Immature natural killer cell (primary cell): ENCODE measurements at places on chromosomes 1 and 21.

GRCh38 chr1:64323054-64323453, 119.6 kb downstream of the UBE2U start:
- DNase-seq = no peak

DNA sequence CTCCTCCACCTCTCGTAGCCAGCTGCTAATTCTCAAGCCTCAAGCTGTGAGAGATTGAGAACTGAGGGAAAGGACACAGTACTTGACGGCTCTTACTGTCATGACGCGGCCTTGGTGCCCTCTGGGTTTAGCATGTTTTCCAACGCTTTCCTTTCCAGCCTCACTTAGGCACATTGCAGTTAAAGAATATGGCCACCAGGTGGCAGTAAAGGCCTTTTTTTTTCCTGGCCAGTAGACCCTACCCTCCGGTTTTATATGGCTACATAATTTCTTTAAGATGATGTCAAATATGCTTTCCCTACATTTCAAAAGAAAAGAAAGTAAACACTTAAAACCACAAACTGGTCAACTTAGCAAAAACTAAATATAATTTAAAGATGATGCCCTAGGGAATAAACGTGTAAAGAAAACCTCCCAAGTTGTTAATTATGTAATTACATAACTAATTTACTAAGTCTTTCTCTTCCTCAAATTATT, 56.8 kb upstream of the PRDX6 start:
- peak; percentile 63 for DNase-seq

GRCh38 chr1:98898940-98899339, 105.7 kb downstream of the PLPPR5 start:
- DNase-seq = no peak

DNA sequence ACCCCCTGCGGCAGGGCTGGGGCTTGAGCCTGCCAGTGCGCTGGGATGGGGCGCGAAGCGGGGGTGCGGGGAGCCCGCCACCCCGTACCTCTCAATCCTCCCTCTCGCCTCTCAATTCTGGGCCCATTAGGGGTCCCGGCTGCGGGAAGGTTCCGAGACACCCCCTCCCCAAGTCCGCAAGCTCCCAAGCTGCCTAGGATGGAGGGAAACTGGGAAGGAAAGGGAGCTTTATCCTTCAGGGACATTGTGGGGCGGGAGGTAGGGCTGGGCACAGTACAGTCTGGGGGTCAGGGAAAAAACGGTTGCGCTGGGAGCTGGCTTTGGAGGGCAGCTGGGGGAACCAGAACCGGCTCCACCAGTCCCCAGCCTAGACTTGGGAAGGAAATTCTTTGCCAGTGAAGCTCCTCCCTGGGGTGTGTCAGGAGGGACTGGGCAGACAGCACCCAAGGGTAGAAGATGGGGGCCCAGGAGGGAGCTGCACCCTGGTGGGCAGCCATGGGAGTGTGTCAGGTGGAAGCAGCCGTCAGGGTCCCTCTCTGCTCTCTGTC, 904 bp downstream of the GJB3 start:
- no peak for DNase-seq

DNA sequence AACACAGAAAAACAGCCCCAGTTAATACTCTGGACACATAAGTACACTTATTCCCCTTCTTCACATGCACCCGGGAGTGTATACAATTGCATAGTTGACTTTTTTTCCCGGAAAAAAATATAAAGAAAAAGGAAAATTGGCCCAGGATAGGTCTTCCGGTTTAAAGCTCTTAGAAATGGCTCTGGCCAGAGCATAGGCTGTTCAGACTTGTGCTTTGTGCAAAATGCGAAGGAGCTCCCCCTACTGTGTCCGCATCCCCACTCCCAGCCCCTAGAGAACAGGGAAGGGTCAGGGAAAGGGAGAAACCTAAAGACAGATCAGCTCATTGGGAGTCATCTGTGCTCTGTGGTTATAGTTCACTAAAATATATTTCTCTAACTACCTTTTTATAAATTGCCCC, 5.5 kb upstream of the MTMR11 start:
- DNase-seq = no peak

GRCh38 chr1:178324003-178324402, 172.8 kb downstream of the CLEC20A start:
- no peak for DNase-seq

DNA sequence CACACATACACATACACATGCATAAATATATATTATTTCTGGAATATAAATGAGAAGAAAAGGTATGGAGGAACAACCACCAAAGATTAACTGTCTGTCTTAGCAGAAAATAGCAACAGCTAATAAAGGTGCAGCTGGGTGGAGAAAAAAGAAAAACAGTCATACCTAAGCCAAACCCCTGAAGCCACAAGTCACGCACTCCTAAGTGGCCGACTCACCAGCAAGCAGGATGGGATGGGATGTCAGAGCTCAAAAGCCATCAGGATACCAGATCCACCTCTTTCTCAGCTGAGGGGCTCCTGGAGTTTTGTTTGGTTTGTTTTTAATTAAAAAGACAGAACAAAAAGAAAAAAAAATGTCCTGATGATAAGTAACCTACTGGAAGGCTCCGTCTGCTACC, 64.7 kb upstream of the HIVEP3 start:
- no peak for DNase-seq

- DNase-seq = no peak
Observed at GRCh38 chr1:3040004-3040403, 18.7 kb downstream of the ACTRT2 start.

DNA sequence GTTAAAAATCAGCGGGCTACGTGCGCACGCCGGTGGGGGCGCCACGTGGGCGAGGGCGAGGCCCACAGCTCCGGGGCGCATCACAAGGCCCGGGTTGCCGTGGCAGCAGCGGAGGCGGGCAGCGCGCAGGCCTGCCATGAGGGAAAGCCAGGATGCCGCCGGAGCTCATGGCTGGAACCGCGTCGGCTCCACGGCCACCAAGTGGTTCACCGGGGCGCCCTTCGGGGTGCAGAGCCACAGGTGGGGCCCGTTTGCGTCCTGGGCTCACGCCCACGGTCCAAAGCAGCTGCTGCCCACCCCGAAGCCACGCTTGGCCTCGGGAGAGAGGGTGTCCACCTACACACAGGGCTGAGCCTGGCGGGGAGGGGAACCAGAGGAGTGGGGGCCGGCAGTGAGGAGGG, 4.9 kb upstream of the TTC22 start:
- DNase-seq = no peak

DNA sequence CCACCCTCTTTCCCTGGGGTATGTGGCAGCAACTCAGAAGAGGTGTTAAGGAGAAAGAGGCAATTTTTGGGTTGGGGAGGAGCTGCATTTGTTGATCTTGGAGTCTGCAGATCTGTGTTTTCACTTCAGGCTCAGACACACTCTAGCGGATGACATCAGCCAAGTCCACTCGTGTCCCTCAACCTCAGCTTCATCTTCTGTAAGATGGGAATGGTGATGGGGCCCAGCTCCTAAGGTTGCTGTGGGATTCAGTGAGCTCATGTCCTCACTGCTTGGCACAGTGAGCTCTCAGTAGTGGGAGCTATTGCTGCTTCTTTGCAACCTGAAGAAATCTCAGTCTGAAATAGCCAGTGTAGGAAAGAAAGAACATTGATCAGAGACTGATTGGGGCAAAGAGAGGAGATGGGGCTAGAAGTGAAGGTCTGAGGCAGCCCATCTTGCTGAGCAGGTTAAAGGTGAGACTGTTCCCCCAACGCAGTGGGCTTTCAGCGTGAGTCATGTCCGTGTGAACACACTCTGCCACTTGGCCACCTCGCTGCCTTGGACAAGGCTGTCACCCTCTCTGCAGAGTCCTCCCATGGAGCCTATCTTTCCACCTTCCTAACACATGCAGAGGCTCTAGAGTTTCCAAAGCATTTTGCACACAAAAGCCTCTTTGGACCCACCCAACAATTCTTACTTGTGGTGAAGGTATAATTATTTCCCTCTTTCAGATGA, 56.0 kb upstream of the CITED4 start:
- DNase-seq = no peak

DNA sequence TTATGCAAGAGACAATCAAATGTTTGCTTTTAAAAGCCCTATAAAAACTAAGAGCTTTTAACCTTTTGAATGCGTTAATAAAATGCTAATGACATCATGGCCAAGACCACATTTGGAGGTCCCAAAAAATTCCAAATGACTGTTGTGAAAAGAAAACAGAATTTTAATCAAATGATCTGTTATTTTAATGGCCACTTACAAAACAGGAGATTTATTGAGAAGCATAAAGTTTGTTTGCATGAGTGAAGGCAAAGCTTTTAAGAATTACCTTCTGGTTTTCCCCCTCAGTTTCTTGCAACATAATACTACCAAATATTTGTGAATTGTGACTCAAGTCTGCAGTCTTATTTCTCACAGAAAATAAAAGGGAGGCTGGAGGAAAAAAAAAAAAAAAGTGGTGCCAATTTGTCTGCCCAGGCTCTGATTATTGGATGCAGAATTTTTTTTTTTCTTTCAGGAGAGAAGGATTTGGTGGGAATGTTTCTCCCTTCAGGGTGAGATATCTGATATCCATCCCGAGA, 60.7 kb downstream of the GORAB start:
- DNase-seq = no peak

GRCh38 chr1:205849619-205850355, at the start of gene PM20D1:
Gene PM20D1, minus strand, starts transcription at chr1:205850132. Its CDS starts 60 bp downstream, at chr1:205850072.
- DNase-seq = peak; percentile 89

DNA sequence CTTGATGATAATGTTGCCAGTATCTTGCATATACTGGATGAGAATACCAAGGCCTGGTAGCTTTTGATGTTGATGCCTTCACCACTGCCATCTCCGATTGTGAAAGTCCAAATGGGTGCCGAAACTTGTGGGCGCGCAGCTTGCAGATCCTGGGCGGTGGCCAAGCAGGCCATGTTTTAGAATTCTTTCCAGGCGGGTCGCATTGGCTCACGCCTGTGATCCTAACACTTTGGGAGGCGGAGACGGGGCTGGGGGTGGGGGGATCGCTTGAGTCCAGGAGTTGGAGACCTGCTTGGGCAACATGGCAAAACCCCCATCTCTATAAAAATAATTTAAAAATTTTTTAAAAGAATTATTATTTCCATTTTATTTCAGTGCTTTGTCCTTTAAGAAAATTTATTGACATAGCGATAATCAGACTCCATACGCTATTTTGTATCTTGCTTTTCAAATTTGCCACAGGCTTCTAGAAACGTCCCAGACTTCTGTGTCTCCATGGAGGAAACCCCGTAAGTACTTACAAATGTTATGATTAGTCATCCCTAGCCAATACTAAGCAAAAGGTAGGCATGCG, 592 bp upstream of the ZNF326 start:
- no peak for DNase-seq

GRCh38 chr1:3683992-3684391, 31.7 kb downstream of the TP73 start:
- no peak for DNase-seq

DNA sequence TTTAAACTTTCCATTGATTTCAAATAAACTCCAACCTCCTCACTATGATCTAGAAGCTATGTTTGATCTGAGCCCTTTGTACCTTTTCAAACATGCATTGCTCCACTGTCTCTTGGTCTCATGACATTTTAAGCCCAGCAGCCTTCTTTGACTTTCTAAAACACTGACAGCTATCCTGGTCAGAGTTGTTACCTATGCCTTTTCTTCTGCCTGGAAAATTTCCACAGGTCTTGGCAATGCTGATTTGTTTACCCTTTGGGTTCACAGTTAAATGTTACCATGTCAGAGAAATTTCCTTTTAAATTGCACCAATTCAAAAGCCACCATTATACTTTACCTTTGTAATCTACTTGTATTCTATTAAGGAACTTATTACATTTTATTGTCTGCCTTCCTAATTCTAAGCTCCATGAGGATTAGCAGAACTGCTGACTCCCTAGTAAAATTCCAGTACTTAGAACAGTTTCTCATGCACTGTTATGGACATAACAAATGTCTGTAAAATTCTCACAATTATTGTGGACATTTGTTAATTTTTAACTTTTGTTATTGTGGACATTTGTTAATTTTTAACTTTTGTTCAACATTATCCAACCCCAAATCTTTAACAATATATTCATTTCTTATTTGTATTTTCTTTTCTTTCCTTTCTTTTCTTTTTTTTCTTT, 1064.4 kb downstream of the NCAM2 start:
- DNase-seq = no peak

DNA sequence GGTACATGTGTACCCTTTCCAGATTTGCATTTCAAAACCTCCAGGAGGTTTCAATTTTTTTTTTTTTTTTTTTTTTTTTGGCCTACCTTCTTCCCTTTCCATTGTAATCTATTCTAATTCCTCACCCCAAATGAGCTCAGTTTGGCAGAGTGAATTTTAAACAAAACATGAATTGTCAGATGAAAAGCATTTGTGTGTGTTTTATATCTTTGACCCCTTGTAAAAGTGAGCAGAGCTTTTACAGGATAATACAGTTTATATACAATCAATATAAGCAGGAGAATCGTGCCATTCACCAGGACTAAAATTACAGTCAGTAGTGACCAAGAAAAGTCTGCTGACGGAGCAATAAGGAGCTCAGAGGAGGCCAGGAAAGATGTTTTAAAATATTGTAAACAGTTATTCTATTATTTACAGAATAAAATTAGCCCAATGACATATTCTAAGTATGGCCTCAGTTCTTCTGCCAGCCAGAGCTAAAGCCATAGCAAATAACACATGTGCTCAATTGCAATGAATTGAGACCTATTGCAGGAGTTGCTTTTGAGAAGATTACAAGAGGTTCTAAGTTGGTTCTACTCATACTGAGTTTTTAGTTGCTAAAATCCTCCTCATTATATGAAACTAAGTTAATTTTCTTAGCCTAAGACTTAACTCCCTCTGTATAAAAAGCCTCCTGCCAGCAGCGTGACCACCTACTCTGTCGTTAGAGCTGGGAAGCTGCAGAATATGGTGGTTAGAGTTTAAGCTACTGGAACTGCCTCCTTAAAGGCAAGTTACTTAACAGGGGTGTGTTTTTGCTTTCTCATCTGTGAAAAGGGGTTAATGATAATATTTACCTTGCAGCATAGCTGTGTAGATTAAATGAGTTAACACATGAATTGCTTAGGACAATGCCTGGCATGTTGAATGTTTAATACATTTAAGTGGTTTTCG, 50.8 kb upstream of the ZNF326 start:
- no peak for DNase-seq

DNA sequence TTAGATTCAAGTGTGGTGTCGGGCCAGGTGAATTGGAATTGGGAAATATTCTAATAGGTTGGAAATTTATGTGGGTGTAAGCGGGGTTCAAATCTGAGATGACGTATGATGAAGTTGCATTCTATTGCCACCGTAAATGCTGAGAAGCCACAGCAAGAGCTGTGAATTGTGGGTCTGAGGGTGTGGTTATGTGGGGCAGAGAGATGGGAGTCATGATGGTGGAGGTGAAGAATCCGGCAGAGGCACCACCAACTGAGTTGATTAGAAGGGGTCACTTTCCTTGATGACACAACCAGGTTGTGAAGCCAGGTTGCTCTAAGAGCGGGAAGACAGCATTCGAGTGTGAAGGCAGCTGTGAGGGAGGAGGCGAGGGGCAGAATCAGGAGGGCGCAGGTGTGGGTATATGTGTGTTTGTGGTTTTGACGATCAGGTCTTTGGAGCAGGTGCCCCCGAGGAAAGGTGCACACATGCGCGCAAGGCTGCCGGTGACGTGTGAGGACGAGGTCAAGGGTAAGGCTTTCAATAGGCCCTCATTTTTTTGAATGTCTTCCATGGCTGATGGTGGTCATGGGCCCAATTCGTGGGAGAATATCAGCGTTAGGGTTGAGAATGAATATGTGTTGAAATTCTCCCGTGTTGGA, 18.7 kb downstream of the LRRC3 start:
- peak; percentile 65 for DNase-seq

- DNase-seq = no peak
Observed at GRCh38 chr21:28871388-28872010, 121.2 kb downstream of the LTN1 start.
